ENCODE measurements at places on chromosomes 6 and 20.
A peak's percentile ranks its signal among the peaks of the same experiment; 100 is the strongest.

DNA sequence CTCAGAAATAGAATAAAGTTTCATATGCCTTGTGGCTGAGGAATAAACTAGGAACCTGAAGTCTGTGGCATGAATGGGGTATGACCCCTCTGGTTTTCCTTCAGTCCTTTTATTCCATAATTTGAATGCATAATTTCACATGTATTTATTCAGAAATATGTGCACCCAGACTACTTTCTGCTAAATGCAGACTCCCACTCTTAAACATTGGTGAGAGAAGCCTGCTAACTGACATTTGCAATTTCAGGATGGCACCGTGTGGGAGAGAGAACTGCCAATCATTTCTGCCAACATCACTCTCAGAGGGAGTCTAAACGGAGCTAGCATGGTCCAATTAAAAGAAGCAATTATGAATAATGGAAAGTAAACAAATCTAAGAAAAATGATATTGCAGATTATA is 141.3 kb downstream of the ADGRB3 start:
- DNase-seq = no peak

DNA sequence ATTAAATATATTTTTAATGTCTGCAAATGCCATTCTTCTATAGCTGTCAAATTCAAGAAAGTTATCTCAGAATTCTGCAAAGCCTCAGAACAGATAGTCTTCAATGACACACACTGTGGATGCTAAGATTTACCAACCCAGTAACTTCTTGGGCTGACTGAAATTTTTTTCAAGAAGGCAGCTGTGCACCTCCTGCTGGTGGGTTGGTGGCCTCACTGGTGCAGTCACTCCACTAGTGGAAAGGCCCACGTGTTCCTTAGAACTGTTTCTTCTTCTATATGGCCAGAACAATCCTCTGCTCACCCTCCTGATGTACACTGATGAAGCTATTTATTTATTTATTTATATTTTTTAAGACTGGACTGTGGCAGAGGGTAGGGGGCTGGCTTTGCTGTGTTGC is 28.1 kb upstream of the MTCL3 start:
- no peak for DNase-seq

DNA sequence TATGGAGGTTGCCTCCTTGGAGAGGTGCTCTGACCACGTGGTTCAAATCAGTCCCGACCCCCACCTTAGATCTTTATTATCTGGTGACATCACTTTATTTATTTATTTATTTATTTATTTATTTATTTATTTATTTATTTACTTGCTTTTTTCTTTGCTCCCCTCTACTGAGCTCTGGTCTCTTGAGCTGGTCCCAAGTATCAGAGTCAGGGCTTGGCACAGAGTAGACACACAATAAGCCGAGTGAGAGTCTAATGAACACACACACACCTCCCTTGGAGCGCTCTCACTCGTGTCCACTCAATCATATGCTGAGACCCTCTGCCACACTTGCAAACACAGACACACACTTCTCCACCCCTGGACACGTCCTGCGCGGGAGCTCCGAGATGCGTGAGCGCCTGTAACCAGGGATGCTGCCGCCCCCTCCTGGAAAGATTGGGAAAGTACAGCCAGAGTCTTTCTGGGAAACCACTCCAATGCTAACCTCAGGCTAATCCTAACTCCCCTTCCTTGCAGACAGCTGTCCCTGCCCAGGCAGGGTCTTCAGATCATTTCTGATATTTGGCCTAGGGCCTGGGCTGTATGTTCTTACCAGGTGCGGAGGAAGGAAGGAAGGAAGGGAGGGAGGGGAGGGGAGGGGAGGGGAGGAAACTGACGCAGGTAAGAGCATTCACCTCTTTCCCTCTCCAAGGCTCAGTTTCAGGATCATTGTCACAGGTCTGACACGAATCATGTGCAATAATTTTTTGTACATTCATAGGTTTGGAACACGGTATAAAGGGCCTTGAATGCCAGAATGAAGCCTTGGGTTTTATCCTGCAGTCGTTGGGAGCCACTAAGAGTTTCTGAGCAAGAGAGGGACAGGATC is 70.9 kb downstream of the STK35 start:
- DNase-seq = peak; percentile 24

GRCh38 chr20:41275301-41275731 is 42.2 kb downstream of the ZHX3 start:
- DNase-seq = no peak

DNA sequence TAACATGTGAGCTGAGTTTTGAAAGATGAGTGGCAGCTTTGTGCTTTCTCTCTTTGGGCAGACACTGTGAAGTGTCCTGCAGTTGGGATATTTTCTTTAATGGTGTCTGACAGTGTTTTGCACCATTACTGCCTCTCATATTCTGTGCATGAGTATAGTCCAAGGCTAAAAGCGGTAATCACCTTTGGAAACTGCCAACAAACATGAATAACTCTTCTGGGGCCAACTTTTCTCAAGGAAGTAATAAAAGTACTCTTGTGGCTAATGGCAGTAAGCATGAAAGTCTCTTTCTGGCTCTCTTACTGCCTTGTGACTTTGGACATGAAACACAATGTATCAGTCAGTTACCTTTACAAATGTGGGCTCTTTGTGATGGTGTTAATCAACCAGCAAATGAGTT is 91.7 kb upstream of the SOX4 start:
- DNase-seq = no peak
